ENCODE measurements at places on chromosomes 16 and 17.

- DNase-seq = no peak
Measured at GRCh38 chr17:50924300-50924699, 58.1 kb upstream of the TOB1 start.

DNA sequence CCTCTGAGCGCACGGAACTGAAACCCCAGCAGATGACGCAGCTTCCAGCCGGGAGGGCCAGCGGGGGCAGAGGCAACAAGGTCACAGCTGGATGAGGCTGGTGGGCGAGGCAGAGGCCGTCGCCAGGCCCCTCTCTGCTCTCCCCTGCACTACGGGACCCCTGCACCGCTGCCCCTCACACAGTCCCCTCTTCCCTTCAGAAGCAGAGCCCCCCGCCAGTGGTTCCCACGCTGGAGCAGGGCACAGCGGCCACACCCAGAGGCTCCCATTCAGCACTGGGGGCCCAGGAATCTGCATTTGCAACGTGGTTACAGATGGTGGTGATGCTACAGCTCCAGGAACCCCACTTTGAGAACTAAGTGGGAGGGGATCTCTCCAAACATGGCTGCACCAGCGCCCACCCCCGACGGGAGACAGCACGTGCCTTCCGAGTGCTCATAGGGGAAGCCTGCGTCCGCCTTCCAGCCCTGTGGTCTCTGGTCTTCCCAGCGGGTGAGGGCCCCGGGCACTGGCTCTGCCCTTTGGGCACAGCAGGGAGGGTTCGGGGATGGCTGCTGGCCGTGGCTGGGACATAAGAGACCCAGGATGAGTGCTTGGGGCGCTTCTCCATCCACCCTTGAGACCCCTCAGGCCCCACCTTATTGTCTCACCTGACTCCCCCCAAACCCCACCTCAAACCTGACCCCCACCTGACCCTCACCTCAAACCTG, 4.7 kb upstream of the RAB40B start:
- DNase-seq = no peak

- DNase-seq = no peak
Measured at GRCh38 chr16:70573451-70574121, 50.0 kb downstream of the SF3B3 start.

DNA sequence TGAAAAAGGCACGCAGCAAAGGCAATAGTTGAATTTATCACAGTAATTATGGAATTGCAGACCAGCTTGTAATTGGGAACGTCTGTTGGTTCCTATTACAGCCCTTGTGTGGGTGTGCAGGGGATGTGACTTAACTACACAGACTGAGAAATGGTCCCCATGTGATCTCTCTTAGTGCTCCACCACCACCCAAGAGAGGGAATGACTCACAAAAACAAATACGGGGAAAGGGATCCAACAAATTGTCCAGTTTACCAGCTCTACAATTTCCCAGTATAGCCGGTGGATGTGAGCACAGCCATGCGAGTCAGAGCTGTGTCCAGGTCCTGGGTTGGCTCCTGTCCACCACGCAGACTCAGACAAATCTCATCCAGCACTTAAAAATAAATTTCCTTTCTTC, 337.9 kb downstream of the GRIN2A start:
- no peak for DNase-seq

GRCh38 chr17:76154936-76155845, 14.1 kb upstream of the FOXJ1 start:
- DNase-seq = no peak

DNA sequence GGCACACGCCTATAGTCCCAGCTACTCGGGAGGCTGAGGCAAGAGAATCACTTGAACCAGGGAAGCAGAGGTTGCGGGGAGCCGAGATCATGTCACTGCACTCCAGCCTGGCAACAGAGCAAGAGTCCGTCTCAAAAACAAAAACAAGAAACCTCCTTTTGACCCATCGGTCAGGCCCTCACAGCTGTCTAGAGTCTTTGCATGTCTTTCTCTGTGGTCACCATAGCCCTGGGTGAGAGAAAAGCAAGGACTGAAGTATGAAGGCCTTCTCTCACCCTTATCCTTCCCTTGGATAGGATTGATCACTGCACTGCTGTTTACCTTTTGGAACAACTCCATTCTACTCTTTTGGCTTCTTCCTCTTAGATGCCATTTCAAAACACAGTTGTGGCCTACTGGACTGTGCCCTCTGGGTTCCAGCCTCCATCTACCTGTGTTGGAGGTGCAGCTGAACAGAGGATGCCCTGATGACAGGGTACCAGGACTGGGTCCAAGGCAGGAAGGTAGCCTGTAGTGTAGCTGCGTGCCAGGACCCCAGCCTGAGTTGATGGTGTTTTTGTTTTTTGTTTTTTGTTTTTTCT, 37.1 kb downstream of the LDHD start:
- no peak for DNase-seq

Measured in HT-29 (cell line).